ENCODE measurements at places on chromosomes 2 and 18.

DNA sequence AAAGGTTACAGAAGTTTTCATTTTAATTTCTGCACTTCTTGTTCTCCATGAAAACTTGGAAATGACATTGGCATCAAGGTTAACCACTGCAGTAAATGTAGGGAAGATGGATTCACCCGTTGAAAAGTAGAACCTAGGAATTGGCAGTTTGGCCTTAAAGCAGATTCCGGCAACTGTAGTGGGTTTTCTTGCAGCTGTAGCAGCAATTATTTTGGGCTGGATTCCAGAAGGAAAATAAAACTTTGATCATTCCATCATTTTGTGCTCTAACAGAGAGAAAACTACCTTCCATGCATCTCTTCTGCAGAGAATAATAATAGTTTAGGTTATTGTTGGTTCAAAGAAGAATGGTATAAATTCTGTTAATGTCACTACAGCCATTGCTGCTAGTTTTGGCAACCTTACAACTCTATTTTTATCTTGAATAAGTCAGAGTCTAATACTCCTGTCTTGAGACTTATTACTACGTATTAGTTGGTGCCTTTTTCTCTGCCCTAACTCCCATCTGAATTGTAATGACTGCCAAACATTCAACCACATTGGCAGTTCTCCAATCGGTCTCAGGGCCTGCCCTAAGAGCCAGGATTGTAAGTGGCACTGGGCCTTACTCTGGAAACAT lies 178.1 kb upstream of the PIEZO2 start:
- DNase-seq: no peak

- DNase-seq: no peak
These were observed 397.9 kb upstream of the RGPD4 start for GRCh38 chr2:107428781-107429180.

GRCh38 chr18:62721839-62722795 lies 6.8 kb downstream of the PHLPP1 start:
- no peak for DNase-seq

DNA sequence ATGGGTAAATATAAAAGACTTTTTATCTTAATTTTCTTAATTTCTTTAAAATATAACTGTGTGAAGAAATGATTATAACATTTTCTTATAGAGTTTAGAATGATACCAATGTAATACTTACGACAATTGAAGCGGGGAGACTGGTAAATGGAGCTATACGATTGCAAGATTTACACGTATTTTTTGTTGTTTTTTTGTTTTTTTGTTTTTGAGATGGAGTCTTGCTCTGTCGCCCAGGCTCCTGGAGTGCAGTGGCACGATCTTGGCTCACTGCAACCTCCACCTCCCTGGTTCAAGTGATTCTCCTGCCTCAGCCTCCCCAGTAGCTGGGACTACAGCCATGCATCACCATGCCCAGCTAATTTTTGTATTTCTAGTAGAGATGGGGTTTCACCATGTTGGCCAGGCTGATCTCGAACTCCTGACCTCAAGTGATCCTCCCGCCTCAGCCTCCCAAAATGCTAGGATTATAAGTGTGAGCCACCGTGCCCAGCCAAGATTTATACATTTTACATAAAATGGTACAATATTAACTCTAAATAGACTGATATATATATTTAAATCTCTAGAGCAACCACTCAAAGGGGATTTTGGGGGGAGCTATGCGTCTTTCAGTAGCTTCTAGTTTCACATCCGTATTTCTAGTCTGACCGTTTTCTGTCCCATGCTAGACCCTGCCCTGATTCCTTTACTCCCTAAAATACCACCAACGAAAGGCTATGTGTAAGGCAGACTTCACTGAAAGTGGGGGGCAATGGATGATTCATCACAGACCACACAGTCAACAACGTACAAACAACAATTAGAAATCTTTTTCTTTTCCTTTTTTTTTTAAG lies 28.2 kb upstream of the ATG16L1 start:
- no peak for DNase-seq

DNA sequence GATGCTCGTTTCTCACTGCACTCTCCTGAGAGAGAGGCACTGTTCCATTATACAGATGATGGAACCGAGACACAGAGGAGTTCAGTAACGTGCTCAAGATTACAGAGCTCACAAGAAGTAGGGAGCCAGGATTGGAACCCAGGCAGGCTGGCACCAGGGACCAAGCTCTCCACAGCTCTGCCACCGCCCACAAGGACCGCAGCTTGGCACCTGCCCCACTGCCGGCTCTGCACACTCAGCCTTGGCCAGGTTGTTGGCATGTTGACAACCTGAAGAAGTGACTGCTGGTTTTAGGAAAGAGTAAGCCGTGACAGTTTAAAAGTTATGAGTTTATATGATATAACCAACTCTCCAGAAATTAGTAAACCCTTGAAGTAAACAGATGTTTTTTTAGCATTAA lies 48.0 kb upstream of the ITM2C start:
- DNase-seq: no peak

DNA sequence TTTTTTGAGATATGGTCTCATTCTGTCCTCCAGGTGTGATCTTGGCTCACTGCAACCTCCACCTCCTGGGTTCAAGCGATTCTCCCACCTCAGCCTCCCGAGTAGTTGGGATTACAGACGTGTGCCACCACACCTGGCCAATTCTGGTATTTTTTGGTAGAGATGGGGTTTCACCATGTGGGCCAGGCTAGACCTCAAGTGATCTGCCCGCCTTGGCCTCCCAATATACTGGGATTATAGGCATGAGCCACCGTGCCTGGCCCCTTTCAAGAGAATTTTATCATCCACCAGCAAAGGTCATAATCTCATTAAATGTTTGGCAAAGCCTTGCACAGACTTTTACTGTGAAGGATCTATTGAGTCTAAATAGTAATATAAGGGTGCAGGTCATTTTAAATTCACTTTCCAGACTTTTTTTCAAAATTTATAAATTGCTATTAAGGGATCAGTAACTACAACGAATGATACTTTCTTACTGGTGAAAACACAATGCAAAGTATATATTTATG lies 2.5 kb downstream of the HADHA start:
- no peak for DNase-seq

DNA sequence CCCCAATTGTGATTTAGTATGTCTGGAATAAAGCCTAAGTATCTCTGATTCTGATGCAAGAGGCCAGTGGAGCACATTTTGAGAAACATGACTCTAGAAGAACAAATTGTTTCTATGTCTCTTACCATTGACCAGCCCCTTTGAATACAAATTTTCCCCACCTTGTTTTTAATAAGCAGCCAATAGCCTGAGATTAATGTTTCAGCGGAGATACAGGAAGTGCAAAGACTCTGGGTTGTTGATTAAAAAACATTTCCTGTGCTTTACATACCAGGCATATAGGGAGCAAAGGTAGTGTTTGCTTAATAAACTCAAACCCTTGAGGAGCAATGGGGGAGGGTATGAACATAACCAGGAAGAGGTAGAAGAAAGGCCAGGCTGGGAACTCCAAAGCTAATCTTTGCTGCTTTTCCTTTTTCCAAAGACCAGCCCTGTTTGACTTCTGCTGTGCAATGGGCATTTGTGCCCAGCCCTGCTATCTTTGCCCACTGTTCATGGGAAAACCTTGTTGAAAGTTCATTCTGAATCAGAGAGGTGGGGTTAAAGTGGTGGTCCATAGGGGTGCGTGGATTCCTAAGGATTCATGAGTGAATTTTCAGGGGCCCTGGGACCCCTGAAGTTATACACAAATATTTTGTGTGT lies 29.3 kb downstream of the UPP2 start:
- no peak for DNase-seq

GRCh38 chr2:140916410-140916809 lies 1214.4 kb downstream of the LRP1B start:
- no peak for DNase-seq

DNA sequence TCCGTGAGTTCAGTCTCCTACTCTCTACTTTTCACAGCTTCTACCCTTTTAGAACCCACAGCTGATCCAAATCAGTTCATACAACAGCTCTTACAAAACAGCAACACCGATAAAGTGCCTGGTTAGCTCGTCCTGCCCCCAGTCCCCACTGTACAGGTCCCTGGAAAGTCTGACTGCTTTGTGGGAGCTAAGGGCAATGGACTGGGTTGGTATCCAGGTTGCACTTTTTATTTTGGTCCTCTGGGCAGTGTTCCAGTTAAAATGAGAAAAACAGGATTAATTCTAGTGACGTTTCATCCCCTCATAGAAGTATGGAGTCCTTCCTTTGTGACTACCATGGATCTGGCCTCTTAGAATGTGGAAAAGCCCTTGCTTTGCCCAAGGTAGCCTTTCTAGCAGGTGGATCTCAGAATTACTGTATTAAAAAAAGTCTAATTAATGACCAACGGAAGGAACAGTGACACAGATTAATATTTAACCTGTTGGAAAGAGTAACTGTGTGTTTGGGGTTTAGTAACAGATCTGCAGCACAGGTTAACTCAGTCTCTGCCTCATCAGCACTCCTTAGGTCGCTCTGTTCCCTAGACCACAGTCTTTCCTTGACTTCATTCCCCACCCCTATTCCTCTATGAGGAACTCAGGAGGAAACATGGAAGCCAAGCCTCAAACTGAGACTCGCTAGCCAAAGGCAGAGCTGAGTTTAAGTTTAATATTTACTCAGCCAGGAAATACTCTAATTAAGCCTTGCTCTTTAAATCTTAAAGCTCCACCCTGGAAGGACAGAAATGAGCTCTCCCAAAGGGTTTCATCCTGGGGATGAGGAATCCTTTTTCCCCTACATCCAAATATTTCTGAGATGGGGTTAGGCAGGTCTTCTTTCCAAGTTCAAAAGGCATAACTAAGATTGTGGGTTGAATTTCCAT lies 52.8 kb upstream of the ITGA6 start:
- no peak for DNase-seq

GRCh38 chr2:205969584-205969983 lies 116.4 kb downstream of the INO80D start:
- no peak for DNase-seq

GRCh38 chr18:7871560-7872456 lies 304.7 kb downstream of the PTPRM start:
- no peak for DNase-seq

DNA sequence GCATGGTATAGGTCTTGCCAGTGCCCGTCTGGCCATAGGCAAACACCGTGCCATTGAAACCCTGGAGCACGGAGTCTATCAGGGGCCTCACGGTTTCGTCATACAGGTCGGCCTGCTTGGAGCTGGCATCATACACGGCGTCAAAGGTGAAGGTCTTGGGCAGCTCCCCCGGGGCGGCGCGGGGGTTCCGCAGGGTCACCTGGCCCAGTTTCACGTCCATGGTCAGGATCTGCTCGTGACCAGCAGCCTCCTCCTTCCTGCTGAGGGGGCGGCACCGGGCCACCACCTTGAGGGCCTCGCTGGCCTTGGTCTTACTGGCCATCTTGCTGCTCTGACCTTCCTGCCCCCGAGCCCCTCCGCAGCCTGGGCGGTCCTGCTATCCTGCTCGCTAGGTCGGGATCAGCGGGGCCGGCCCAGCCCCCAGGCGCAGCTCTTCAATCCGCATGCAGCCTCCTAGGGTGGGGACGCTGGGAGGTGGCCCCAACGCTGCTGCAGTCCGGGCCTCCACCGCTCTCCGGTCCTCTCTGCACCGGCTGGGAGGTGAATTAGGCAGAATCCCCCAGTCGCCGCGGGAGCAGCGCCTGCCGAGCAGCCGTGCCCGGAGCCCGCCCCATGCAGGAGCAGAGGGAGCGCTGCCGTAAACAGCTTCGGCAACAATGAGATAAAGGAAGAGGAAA lies 563 bp downstream of the KIF3C start:
- DNase-seq: no peak

- no peak for DNase-seq
These were observed 5.3 kb downstream of the MAP4K3 start for GRCh38 chr2:39431592-39432316.

- DNase-seq: no peak
These were observed 701.5 kb downstream of the BCL11A start for GRCh38 chr2:59851836-59852475.

- DNase-seq: no peak
These were observed 63.7 kb downstream of the IL1R2 start for GRCh38 chr2:102055346-102055990.

- DNase-seq: peak; percentile 16
These were observed 303.8 kb upstream of the TRIB2 start for GRCh38 chr2:12412898-12413305.

DNA sequence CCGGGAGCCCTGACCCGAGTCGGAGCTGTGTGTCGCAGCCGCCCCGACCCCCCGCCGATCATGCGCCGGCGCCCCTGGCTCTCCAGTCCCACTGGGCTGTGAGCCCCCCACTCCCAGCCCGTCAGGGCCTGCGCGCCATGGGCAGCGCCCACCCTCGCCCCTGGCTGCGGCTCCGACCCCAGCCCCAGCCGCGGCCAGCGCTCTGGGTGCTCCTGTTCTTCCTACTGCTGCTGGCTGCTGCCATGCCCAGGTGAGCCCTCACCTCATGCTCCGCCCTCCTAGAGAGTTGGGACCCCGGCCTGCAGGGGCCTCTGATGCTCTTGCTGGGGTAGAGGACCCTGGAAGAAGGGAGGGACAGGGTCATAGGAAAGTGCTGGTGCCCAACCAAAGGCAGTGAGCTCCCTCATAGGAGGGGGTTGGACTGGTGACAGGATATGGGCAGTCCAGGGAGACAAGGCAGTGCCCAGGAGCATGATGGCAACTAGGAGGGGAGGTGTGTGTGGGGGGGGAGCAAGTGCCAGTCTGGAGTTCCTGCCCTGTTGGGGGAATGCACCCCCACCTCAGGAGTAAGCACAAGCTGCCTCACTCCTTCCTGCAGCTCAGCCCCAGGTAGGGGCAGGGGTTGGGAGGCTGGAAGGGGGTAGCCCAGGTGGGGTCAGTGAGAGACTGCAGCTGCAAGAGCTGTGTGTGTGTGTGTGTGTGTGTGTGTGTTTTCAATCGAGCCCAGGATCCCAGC lies 375 bp downstream of the WNT10A start:
- no peak for DNase-seq

GRCh38 chr2:27766287-27766661 lies 5.2 kb upstream of the MRPL33 start:
- DNase-seq: no peak

DNA sequence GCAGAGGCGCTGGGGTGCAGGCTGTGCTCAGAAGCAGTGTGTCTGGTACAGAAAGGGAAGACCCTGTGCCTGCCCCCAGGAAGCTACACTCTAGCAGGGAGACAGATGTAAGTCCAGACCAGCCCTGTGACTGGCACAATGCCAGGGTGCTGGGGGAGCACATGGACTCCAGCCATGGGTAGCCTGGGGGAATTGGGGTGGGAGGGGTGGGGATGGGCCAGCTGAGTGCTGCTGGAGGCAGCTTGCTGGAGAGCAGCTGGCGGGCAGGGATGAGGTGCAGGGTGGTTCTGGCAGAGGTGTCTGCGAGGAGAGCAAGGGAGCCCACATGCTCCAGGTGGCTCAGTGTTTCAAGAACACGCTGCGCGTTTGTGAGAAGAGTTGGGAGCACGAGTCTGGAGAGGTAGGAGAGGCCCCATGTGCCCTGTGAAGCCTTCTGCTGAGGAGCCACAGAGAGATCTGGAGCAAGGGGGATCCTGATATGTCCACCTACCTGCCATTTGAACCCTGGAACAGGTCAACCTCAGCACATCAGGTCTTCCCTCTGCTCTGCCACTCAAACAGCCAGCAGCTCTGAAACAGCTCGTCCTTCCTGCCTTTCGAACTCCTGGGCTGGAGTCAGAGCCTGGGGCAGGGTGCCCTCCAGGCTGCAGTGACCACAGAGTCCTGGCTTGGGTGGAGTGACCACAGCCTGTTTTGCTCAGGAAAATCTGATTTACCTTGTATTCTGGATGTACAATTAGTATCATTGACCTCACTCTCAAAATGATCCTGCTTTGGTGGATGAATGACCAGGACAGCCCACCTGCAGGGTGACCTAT lies 15.1 kb downstream of the ALLC start:
- DNase-seq: no peak

GRCh38 chr2:207040696-207041095 lies 101.4 kb downstream of the CPO start:
- DNase-seq: no peak
